ENCODE measurements at places on chromosomes 1 and 21.

- DNase-seq: no peak
Observed at GRCh38 chr1:208587110-208587509, 342.9 kb upstream of the PLXNA2 start.

DNA sequence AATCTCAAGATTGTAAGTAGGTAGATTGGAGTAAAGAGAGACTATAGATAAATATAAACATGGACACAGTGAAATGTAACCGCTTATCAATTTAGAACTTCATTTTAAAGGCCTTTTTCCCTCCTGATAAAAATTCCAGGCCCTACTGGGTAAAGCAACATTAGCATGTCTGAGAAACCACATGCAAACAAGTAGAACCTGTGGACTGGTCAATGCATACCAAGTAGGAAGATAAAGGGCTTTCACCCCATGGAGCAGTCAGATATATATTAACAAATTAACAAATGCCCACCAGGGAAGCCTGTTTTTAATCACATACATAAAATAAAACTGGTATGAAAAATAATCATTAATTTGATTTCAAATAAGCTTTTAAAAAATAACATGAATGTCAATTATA is 8.1 kb downstream of the DPH5 start:
- DNase-seq: no peak

DNA sequence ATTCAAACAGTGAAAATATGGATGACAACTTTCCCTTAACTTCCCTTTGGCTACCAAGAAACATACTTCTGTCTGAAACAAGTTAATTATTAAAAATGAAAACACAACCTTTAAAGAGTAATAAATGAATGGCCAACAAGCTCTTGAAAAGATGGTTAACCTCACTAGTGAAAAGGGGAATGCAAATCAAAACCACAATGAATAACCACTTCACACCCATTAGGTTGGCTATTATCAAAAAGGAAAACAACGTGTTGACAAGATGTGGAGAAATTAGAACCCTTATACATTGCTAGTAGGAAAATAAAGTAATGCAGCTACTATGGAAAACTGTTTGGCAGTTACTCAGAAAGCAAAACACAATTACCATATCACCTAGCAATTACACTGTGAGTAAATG is 14.1 kb downstream of the COP1 start:
- DNase-seq: no peak

- no peak for DNase-seq
Observed at GRCh38 chr1:228446852-228447251, 30.2 kb upstream of the TRIM17 start.

Data from H4 (cell line).